Left cardiac atrium (tissue), 4 donors: ENCODE measurements at places on chromosomes 6 and 20. TPM values are rescaled to one million over a fixed set of nuclear protein-coding genes. Genes with fewer than 3 reads are reported as not detected.

- DNase-seq = no peak
Observed at GRCh38 chr20:40488401-40488800, 200.6 kb downstream of the MAFB start.

The CST4 gene
- not detected for total RNA-seq

The COL11A2 gene
- 0.94 TPM for total RNA-seq

GRCh38 chr20:47055699-47056369, 161.2 kb downstream of the EYA2 start:
- DNase-seq = no peak

- DNase-seq = no peak
Observed at GRCh38 chr6:16868968-16869367, 107.7 kb upstream of the ATXN1 start.
